ENCODE measurements at places on chromosomes 7 and 10. TPM values are rescaled to one million over a fixed set of nuclear protein-coding genes. Genes with fewer than 3 reads are reported as not detected.

Gene CLEC2L
- not detected for total RNA-seq

Gene MKI67
- total RNA-seq = 5.1 TPM

Gene PBLD
- 4.5 TPM for total RNA-seq

Gene IL6
- 8.5 TPM for total RNA-seq

Gene OR9A2
- not detected for total RNA-seq

Measured in kidney epithelial cell (primary cell).